Bronchus fibroblast of lung (primary cell): ENCODE measurements at places on chromosomes 13 and 19. TPM values are rescaled to one million over a fixed set of nuclear protein-coding genes. Genes with fewer than 3 reads are reported as not detected.

Gene ATP5F1D
- total RNA-seq, result 103 and 108 TPM in 2 replicates

Gene KLHL1
- not detected in 2 replicates for total RNA-seq

Gene C19orf67
- total RNA-seq, result not detected in 2 replicates

Gene EXOSC5
- 34.8 and 34.9 TPM in 2 replicates for total RNA-seq

Gene PSPN
- total RNA-seq, result 0.45 and 0.84 TPM in 2 replicates

Gene FAAP24
- 4.3 and 7.2 TPM in 2 replicates for total RNA-seq

Gene WDR87
- total RNA-seq, result not detected in 2 replicates

Gene CEBPA
- under 0.01 TPM in 1 of 2 replicates, not detected in the other for total RNA-seq

Gene ATP8B3
- 4.6 and 5.5 TPM in 2 replicates for total RNA-seq

Gene GARIN5A
- 0.84 and 1.3 TPM in 2 replicates for total RNA-seq

Gene CDKN2D
- 8.6 and 11.8 TPM in 2 replicates for total RNA-seq

Gene FFAR3
- not detected in 2 replicates for total RNA-seq

Gene ZNF724
- 8.2 and 9.2 TPM in 2 replicates for total RNA-seq

Gene EBI3
- total RNA-seq, result 0.34 TPM in 1 of 2 replicates, not detected in the other

Gene OR10H1
- total RNA-seq, result not detected in 2 replicates

Gene ZNF738
- 9.1 and 9.6 TPM in 2 replicates for total RNA-seq

Gene LIN7B
- 4.7 and 5.2 TPM in 2 replicates for total RNA-seq

Gene ZNF682
- total RNA-seq, result 0.50 and 0.59 TPM in 2 replicates

Gene SLAIN1
- 0.15 and 0.17 TPM in 2 replicates for total RNA-seq

Gene APLP1
- 2.4 and 5.9 TPM in 2 replicates for total RNA-seq

Gene PLEKHF1
- total RNA-seq, result 18.7 and 19.3 TPM in 2 replicates

Gene TPTE2
- not detected in 2 replicates for total RNA-seq

Gene CYSLTR2
- total RNA-seq, result not detected in 2 replicates

Gene FLT3LG
- 2.4 and 5.6 TPM in 2 replicates for total RNA-seq

Gene SERPINE3
- not detected in 2 replicates for total RNA-seq

Gene NOVA2
- under 0.01 TPM in 1 of 2 replicates, not detected in the other for total RNA-seq

Gene SLC39A3
- total RNA-seq, result 34.6 and 37.8 TPM in 2 replicates

Gene PSG11
- total RNA-seq, result not detected in 2 replicates

Gene MZT1
- total RNA-seq, result 15.3 and 22.5 TPM in 2 replicates

Gene NCR1
- not detected in 2 replicates for total RNA-seq

Gene B3GNT8
- total RNA-seq, result 2.1 and 3.5 TPM in 2 replicates

Gene SIGLEC5
- total RNA-seq, result not detected in 2 replicates

Gene SYNE4
- 0.15 and 0.17 TPM in 2 replicates for total RNA-seq

Gene SLC25A41
- total RNA-seq, result not detected in 2 replicates

Gene ZNF154
- total RNA-seq, result 1.0 and 1.3 TPM in 2 replicates

Gene IER2
- 62.9 and 67.9 TPM in 2 replicates for total RNA-seq
